ENCODE measurements at places on chromosomes 2 and 18.

DNA sequence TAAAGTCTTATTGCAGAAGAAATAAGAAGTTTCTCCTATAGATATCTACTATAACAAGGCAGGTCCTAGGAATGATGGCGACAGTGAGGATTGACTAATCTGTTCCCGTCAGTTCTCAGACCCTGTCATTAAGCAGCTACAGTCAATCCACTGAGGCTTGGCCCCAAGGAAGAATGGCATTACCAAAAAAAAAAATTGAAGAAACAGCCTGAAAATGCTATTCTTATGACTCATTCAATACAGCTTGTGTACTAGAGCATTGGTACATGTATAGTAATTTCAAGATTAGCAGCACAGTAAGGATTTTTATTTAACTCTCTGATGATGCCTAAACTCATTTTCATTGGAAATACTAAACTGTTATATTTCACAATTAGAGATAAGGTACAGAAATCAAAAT, 1096.1 kb upstream of the NXPH2 start:
- DNase-seq, result no peak

GRCh38 chr18:13292736-13293135, 74.2 kb downstream of the LDLRAD4 start:
- DNase-seq, result no peak

DNA sequence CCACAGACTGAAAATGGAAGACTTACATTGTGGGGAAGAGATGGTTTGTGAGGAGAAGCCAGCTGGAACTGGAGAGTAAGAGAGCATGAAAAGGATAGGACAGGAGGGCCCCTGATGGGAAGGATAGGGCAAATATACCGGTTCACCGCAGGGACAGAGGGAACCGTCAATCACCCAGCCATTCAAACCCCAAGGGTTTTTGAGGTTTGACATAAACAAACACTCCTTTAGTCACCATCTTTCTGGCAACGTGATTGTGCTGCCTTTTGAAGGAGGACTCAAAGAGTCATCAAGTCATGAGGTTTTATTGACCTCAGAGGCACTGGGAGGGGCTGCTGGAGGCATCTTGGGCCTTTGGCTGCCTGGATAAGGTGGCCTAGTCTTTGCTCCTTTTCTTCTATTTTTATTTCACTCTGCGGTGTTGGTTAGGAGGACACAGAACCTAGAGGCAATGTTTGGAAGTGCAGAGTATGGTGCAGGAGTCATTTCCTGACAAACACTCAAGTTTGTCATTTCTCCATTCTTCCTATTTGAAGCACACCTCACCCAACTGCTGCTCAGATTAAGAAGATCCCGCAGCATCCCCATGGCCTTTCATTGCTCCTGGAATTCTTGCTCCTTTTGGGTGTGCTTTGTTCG, 487.3 kb upstream of the SPRED2 start:
- no peak for DNase-seq

DNA sequence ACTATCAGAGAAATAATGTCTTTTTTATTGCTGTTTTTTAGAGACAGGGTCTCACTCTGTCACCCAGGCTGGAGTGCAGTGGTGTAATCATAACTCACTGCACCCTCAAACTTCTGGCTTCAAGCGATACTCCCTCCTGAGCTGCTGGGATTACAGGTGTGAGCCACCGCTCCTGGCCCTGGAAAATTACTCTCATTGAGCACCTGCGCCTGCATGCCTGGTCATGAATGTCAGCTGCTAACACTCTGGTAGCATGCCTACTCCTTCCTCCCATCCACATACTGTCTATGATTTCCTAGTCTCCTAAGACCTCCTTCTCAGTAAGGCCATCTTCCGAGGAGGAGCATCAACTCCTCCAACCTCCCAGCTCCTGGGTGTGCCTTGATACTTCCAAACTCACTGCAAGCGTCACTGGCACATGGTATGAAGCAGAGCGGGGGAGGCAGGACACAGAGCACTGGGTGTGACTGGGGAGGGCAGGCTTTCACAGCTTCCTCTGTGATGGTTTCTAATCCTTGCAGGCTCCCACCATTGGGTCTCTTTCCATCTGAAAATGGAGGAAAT, 1.6 kb upstream of the MAP2 start:
- DNase-seq, result no peak

GRCh38 chr2:42879913-42880737, 87.7 kb upstream of the HAAO start:
- DNase-seq, result no peak

DNA sequence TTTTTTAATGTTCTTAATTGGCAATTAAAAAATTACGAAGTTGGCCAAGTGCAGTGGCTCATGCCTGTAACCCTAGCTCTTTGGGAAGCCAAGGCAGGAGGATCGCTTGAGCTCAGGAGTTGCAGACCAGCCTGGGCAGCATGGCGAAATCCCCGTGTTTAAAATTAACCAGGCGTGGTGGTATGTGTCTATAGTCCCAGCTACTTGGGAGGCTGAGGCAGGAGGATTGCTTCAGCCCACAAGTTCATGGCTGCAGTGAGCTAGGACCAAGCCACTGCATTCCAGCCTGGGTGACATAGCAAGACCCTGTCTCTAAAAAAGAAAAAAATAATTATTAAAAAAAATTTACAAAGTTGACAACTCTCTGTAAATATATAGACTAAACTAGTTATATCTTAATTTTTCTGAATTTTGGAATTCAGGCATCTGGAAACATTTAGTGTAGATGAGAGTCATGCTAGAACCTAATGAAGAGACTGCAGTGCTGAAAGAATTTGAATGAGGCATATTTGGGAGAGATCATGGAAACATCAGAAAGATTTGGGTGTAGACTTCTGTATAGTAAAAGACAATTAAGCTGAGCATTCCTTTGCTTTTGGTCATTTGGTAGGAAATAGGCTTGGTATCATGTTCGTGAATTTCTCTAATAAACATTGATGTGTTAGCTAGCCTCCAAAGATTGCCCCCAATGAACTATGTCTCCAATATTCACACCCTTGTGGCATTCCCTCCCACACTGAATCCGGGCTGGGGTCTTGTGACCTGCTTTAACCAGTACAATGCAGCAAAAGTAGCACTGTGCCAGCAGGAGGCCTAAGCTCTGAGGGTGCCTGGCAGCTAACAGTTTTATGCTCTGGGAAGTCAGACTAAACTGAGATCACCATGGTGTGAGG, 4.2 kb upstream of the ROCK1 start:
- DNase-seq, result no peak

GRCh38 chr2:81355436-81355835, 1050.9 kb upstream of the LRRTM1 start:
- no peak for DNase-seq

DNA sequence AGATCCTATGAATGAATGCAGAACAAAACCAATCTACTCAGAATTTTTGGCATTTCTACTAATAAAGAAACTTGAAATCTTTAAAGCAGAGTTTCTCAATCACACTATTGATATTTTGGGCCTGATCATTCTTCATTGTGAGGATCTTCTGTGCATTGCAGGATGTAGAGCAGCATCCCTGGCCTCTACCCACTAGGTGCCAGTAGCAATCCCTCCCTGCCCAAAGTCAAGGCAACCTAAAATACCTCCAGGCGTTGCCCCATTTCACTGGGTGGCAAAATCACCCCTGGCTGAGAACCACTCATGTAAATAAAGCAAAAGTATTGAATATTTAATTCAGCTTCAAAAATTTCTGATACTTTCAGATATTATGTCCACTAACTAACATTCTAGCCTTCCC, 213.0 kb downstream of the SP3 start:
- DNase-seq, result no peak

DNA sequence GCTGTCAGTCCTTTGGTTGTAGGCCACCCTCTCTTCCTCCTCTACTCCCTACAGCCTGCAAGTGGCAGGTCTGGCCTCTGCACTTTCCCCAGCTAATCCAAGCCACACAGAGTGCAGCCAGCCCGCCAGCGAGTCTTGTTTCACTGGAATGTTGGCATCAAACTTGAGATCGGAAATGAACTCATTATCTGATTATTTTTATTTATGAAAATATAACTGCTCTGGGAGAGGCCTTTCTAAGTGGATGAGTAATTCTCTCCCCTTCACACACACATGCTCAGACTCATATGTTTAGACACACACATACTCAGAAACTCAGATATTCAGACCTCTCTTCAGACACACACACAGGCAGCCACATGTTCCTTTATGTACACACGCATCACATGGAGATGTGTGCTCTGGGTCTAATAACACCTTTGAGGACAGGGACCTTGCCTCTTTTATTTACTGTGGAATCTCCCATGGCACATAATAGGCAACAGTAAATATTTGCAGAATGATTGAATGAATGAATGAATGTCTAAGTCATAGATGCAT, 151.3 kb downstream of the ZFP36L2 start:
- no peak for DNase-seq

All from pancreas (tissue), 10 donors.